ENCODE measurements at places on chromosomes 7 and 10.

DNA sequence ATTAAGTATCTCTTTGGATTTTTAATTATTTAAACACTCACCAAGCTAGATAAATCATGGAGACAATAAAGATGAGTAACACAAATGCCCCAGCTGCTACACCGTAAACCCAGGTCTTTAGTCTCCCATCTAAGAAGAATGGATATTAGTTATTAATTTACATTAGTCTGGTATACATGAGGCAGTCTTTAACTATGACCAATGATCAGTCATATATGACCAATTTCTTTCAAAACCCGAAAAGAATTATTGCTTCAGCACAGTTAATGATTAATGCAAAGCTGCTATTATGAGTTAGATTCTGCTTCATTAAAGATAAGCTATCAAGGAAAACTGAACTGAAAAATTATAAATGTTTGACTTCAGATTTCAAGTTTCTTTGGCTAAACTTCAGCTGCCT lies 402.9 kb downstream of the PHF14 start:
- no peak for DNase-seq
- no peaks in the 10 kb centered on the region for H3K36me3 ChIP-seq
- no peaks in the 10 kb centered on the region for H3K4me1 ChIP-seq
- H3K27ac ChIP-seq = no peak overlapping the region
- H3K27me3 ChIP-seq = no peaks in the 10 kb centered on the region
- no peak overlapping the region for H3K4me3 ChIP-seq

DNA sequence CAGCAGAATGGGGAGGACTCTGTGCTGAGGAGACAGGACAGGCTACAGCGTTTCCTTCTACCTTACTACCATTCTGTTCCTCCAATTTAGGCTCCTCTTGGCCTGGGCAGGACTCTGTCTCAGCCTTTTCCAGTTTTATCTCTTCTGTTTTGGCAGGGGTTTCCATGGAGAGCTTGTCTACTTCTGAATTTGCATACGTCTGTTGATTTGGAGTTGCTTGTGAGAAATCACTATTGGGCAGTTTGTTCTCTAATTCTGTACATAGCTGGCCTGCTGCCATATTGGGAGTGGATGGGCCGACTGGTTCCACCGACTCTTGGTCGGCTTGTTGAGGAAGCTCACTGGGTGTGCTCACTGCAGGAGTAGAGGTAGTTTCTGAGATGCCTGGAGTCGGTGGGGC lies 136.8 kb downstream of the GALNT11 start:
- H3K27ac ChIP-seq = no peak overlapping the region
- no peak for DNase-seq
- no peaks in the 10 kb centered on the region for H3K27me3 ChIP-seq
- no peaks in the 10 kb centered on the region for H3K4me1 ChIP-seq
- peaks cover 42% of the 10 kb centered on the region for H3K36me3 ChIP-seq
- no peak overlapping the region for H3K4me3 ChIP-seq

DNA sequence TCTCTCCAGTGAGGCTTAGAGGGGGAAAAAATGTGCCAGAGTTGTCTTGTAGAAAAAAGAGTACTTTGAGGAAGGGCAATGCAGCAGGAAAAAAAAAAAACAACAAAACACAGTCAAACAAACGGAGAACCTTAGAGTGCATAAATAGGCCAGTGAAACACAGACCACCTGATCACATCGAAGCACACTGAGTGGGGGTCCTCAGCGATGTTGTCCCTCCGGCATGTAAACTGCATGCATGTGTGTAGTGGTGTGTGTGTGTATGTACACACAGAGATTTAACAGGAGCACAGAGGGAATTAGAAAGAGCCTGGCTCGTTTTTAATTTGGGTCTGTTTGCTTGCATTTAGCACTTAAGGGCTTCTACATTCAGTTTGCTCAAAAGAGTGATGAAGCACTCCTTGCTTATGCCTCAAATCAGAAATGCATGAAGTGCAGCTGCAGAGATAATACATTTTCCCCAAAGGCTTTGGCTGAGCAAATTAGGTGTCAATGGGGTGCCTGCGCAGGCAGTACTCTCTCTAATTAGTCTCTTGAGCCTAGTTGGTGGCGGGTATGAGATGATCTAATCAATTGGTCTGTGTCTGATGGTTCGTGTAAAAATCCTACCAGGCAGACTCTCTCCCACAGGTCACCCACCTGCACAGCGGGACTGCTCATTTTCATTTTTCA lies 62.7 kb upstream of the FZD1 start:
- no peaks in the 10 kb centered on the region for H3K4me1 ChIP-seq
- no peak overlapping the region for H3K27ac ChIP-seq
- no peak for DNase-seq
- H3K27me3 ChIP-seq = no peaks in the 10 kb centered on the region
- H3K4me3 ChIP-seq = no peak overlapping the region
- no peaks in the 10 kb centered on the region for H3K36me3 ChIP-seq

DNA sequence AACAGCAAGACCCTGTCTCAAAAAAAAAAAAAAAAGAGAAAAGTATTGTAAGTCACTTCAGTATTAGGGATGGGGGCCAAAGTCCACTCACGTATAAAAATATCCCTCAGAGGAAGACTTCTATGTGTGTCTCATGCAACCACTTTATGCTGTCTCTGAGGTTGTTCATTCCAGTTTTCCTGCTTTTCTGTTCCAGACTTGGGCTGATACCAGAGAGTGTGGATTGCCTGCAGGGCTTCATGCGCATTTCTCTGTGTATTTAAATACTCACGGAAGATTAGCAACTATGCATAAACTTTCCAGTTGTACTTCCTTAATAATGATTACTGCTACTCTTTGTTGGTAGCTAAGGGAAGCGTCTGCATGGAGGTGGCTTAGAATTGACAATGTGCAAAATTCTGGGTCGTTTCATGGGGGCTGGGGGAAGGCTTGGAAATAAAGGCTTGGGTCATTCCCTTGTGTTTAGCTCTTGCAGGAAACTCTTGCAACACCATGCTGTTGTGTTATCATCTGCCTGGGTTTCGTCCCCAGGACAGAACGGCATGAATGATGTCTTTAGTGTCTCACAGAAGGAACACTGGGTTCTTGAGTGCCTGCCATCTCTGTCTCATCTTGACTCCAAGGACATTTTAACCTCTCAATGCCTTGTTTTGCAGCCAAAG lies 54.1 kb downstream of the KIAA1217 start:
- H3K4me1 ChIP-seq = no peaks in the 10 kb centered on the region
- H3K4me3 ChIP-seq = no peak overlapping the region
- H3K27ac ChIP-seq = no peak overlapping the region
- no peaks in the 10 kb centered on the region for H3K27me3 ChIP-seq
- DNase-seq = no peak

Data from IMR-90 (cell line).